ENCODE measurements at places on chromosomes 4 and X.

DNA sequence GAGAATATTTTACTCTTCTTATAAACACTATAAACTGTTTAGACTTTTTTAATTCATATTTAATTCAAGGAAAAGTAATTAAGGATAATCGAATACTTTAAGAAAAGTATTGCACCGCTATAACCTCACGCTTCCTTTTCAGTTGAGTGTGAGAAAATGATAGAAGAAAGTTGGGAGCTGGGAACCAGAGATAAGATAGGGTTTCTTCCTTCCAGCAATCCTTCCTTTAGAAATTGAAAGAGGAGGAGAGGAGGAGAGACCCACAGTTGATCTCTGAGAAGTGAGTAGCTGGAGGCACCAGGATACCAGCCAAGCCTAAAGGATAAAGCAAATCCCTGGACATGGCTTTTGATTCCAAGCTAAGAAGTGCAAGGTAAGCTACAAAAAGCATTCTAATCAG is 242.3 kb upstream of the NOCT start:
- H3K4me3 ChIP-seq: no peak overlapping the region
- no peak overlapping the region for H3K27ac ChIP-seq
- H3K4me1 ChIP-seq: no peaks in the 10 kb centered on the region
- H3K27me3 ChIP-seq: no peaks in the 10 kb centered on the region
- no peaks in the 10 kb centered on the region for H3K36me3 ChIP-seq

DNA sequence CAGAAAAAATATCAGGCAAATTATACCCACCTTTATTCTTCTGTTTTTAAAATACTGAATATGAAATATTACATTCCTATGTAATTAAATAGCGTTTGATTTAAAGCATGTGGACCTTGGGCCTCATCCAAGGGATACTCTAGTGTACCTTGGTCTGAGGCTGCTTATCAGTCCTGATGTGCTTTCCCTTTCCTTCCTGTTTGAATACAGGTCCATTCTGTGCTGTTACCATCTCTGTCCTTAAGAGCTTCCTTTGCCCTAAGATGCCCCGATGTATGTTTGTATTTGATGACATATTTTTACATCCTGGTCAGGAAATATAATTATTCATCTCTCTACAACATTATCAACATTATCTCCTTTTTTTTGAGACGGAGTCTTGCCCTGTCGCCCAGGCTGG is 24.1 kb downstream of the FAT4 start:
- H3K27me3 ChIP-seq: no peaks in the 10 kb centered on the region
- H3K27ac ChIP-seq: no peak overlapping the region
- no peak for DNase-seq
- no peaks in the 10 kb centered on the region for H3K4me1 ChIP-seq
- no peaks in the 10 kb centered on the region for H3K36me3 ChIP-seq
- no peak overlapping the region for H3K4me3 ChIP-seq

GRCh38 chrX:23317799-23318724 is 16.6 kb upstream of the PTCHD1 start:
- no peaks in the 10 kb centered on the region for H3K4me1 ChIP-seq
- H3K27ac ChIP-seq: no peak overlapping the region
- H3K4me3 ChIP-seq: no peak overlapping the region
- DNase-seq: no peak
- no peaks in the 10 kb centered on the region for H3K36me3 ChIP-seq
- no peaks in the 10 kb centered on the region for H3K27me3 ChIP-seq

DNA sequence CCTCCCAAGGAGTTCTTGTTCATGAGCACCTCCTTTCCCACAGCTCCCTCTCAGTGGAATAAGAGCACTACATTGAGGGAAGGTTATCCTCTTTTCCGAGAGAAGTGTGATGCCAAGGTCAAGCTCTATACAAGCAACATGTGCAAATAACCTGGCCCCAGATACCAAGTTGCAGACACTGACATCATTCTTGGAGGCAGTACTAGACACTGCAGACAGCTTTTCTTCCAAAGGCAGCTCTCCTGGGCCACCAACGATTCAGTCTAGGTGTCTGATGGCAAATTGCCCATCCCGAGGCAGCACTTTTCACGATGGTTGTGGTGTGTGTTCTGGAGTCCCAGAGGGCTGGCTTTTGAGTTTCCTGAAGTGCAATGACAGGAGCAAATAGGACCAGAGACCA is 384.9 kb downstream of the TLL1 start:
- no peak overlapping the region for H3K27ac ChIP-seq
- no peaks in the 10 kb centered on the region for H3K4me1 ChIP-seq
- no peak for DNase-seq
- H3K27me3 ChIP-seq: no peaks in the 10 kb centered on the region
- no peak overlapping the region for H3K4me3 ChIP-seq

All from esophagus squamous epithelium (tissue), 5 donors.